Foreskin keratinocyte (primary cell): ENCODE measurements at places on chromosomes 16 and 17.

GRCh38 chr17:1060991-1061390 lies 64.1 kb downstream of the TIMM22 start:
- peak; percentile 93 for DNase-seq

DNA sequence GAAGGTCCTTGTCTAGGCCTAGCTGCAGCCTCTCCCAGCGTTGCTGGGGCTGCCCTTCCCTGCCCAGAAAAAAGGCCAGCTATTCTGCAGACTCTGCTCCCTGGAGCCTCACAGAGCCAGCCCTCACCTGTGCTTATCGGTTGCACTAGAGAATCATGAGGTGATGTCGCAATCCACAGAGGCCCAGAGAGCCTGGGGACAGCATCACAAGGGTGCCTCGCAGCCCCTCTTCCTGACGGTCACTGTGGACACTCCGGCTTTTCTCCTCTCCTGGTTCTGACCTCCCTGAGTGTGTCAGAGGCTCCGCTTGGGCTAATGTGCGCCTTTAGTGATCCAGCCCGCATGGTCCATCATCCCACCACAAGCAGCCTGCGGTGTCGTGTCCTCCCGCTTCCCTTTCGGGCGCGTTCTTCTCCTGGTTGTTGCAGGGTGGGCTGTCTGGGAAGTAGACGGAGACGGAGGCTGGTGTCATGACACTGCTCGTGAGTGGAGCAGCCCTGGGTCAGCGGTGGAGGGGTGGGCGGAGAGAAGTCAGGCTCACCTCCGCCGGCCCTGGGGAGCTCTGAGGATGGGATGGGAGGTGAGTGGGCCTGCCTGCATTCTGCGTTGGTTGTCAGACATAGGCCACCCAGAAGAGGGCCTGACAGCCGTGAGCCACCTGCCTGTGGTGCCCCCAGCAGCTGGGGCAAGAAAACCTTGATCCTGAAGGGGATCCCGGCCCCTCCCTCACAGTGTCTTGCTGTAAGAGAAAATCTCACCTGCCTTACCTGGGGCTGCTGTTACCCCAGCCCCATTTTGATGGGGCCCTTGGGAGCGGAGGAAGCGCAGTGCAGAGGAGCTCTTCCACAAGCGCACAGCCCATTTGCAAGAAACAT lies 165.9 kb upstream of the CHMP6 start:
- no peak for DNase-seq

DNA sequence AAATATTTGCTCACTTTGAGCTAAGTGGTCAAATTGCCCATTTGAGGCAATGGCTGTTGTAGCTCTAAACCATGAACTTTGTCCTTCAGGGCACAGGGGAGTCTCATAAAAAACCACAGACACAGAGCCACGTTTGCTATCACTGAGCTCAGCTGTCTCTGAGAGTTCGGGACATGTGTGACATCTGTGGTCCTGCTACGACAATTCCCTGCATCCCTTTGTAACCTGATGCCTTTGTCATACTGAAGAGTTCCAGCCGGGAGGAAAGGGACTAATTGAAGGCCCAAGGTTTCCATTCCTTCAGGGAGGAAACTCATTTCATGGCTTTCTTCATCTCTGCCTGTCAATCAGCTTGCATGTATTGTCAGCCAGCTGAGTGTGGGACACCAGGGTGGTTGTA lies 599.4 kb upstream of the CDH5 start:
- DNase-seq: no peak

DNA sequence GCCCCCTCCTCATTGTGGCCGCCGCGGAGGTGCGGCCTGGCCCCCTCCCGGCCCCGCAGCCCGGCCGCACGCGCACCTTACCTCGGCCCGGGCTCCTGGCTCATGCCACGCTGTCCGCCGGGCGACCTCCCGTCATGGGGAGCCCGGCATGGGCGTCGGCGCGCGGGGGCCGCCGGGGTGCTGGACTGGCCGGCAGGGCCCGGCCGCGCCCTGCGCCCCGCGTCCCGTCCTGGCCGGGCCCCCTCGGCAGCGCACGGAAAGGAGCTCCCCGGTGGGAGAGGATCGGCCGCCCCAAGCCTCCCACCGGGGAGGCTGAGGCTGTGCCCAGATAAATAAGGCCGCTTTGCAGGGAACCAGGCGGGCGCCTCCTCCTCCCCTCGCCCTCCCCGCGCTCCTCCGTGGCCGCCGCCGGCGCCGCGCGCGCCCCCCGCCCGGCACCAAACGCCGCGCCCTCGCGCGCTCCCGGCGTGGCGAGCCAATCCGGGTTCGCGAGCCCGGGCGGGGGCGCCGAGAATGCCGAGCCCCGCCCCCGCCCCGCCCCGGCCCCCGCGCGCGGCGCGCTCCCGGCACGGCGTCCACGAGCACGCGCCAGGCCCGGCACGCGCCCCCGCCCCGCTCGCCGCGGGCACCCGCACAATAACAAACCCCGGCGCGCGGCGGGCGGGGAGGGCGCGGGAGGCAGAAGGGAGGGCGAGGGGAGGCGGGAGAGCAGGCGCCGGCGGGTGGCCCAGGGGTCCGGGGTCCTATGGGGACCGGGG lies at the start of gene FBXL16:
TSS of gene FBXL16 (minus strand) at position 371 of the 758 bp plus-strand sequence. CDS start 8,396 bp downstream, outside the sequence.
- no peak for DNase-seq

DNA sequence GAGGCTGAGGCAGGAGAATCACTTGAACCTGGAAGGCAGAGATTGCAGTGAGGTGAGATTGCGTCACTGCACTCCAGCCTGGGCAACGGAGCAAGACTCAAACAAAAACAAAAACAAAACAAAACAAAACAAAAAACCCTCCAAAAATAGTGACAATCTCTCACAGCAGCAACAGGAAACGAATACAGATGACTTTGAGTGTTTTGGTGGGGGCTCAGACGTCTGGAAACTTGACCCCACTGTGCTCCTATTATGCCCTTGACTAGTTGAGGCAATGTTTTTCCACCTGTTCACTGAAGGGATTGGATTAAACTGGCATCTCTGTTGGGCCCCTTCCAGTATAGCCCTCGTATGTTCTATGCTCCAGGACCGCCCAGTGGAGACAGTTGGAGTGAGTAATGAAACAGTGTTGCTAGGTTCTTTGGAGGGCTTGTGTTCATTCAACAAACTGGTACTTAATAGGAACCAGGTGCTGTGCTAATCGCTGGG lies 167.0 kb downstream of the UTP18 start:
- DNase-seq: no peak

- DNase-seq: no peak
Measured at GRCh38 chr16:19678804-19679203, 39.2 kb downstream of the KNOP1 start.

DNA sequence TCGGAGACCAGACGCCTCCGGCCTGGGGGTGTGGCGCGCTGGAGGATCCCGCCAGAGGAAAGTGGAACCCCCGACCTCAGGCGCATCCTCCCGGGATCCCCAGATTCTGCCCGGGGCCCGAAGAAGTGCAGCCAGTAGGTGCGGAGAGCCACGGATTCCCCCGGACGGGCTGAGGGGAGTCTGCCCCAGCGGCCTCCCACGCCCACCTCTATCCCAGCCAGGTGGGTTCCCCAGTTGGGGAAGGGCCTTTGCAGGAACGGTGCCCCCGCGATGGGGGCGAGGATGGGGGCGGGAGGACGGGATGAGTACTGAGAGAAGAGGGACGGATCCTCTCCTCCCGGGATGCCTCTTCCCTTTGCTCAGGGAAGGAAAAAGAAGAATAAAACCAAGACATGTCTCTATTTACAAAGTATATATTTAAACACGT lies 5.1 kb downstream of the CBX8 start:
- no peak for DNase-seq

DNA sequence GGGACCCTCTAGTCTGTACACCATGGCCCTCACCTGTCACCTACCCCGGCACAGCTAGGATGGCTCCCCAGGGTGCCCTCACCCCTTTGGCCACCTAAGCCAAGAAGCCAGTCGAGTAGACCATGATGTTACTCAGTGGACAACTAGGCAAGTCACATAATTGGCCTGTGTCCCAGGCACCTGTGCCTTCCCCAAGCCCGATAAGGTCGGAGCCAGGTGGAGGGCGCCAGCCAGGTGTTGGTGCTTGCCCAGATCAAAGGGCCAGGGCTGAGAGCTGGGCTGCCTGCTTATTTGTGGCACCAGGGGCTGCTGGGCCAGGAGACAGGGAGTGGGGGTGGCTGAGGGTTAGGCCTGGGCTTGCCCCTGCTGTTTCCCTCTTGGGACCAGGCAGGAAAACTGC lies 16.8 kb downstream of the SPNS2 start:
- DNase-seq: no peak

DNA sequence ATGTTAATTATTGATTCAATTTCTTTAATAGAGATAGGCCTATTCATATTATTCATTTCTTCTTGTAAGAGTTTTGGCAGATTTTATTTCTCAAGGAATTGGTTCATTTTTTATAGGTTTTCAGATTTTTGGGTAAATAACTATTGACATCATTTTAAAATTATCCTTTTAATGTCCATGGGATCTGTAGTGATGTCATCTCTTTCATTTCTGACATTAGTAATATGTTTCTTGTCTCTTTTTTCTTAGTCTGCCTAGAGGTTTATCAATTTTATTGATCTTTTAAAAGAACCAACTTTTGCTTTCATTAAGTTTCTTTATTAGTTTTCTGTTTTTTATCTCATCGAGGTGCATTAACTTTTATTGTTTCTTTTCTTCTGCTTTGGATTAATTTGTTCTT lies 162.6 kb downstream of the FTO start:
- DNase-seq: no peak

GRCh38 chr16:49000594-49000993 lies 281.0 kb downstream of the CBLN1 start:
- no peak for DNase-seq

GRCh38 chr16:31476303-31477219 lies 4.6 kb downstream of the TGFB1I1 start:
- peak; percentile 23 for DNase-seq

DNA sequence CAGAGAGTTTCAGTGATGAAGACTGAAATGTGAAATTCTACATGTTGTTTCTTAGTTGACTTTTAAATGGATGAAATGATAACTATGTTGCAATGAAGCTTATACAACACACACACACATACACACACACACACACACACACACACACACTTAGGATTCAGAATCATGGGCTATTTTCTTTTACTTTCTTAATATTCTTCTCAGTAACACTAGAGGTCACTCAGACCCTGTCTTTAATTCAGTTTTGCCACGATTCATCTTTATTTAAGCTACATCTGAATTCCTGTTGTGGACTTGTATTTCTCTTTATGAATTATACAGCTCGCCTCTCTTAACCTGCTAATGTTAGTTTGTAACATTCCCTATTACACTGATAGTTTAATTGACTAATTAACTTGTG lies 109.6 kb upstream of the GOT2 start:
- DNase-seq: no peak

DNA sequence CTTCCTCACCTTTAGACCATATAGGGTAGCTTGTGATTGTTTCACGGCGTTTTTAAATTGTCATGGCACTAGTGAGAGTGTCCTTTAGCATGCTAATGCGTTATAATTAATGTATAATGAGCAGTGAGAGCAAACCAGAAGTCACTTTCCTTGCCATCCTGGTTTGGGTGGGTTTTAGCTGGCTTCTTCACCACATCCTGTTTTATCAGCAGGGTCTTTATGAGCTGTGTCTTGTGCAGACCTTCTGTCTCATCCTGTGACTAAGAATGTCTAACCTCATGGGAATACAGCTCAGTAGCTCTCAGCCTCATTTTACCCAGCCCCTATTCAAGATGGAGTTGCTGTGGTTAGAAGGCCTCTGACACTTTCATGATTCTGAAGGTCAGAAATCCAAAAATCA lies 370.9 kb upstream of the RBFOX1 start:
- no peak for DNase-seq

GRCh38 chr17:81156866-81157805 lies 8.2 kb upstream of the PVALEF start:
- DNase-seq: no peak

GRCh38 chr16:53291757-53292392 lies 142.4 kb upstream of the RBL2 start:
- DNase-seq: peak; percentile 17

DNA sequence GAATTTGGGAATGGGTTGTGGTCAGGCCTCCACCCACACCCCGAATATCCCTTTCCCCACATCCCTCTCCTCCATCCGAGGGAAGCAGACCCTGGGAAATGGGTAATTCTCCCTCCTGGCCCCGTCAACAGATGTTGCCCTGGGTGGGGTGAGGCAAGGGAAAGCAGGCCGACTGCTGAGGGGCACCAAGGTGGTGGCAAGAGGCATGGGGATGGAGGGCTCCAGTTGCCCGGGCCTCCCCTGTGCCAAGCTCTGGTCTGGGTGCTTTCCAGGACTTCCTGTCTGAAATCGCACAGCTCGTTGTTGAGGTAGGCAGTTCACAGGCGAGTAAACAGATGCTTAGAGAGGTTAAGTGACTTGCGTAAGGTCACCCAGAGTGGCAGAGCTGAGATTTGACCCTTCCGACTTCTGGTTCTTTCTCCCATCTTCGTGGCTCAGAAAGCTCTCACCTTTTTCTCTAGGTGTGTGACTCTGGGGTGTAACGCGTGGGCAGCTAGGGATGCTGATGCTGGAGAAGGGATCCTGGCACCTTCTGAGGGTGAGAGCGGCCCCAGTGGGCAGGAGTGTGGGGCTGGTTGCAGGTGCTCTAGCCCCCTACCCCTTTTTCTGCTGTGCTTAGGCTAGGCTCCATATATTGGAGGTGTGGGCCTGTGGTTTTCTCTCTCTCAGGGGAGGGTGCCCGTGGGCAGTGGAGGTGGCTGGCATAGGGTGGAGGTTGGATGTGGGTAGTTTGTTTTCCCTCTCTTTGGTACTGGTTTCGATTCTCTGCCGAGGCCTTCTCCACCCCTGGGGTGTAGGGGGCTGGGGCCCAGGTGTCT lies 17.2 kb downstream of the RARA start:
- DNase-seq: no peak

DNA sequence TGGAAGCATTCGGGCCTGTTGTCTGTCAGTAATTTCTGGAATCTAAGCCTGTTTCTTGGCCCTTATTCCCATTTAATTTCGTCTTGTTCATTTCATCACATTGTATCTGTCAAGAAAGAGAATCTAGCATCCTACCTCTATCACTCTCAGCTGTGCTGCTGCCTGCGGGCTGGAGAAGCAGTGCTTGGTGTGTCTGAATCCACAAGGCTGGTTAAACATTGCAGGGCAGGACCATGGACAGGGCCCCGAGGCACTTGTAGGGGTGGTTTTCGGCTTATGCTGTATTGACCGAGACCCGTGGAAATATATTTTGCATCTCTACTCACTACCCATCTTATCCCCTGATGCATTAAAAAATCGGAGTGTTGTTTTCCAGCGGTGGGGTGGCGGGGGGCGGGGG lies 3.1 kb downstream of the RAB11FIP4 start:
- no peak for DNase-seq

- DNase-seq: no peak
Measured at GRCh38 chr17:61408151-61409041, 8.8 kb downstream of the TBX2 start.

DNA sequence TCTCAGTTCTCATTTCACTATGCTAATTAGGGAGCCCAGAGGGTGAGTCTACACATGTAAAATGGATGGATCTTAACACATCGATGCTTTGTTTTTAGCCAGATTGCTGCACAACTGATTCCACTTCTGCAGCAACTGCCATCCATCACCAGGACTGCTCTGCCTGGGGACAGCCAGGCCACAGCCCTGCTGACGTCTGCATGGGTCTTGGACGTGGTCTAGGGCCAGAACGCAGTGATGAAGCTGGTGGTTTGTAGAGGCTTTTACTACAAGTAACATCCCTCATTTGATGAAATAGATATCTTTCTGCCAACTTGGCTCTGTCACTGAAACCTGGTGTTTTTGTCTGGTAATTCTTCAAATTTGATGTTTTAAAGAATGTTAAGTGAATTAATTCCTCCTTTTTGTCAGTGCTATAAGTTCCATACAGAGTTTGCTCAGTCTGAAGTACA lies 50.6 kb downstream of the MARCHF10 start:
- DNase-seq: no peak

GRCh38 chr17:42477173-42477572 lies 18.5 kb downstream of the ATP6V0A1 start:
- DNase-seq: no peak
